HCT116 (cell line): ENCODE measurements at places on chromosomes 11 and 22. TPM values are rescaled to one million over a fixed set of nuclear protein-coding genes. Genes with fewer than 3 reads are reported as not detected.

DNA sequence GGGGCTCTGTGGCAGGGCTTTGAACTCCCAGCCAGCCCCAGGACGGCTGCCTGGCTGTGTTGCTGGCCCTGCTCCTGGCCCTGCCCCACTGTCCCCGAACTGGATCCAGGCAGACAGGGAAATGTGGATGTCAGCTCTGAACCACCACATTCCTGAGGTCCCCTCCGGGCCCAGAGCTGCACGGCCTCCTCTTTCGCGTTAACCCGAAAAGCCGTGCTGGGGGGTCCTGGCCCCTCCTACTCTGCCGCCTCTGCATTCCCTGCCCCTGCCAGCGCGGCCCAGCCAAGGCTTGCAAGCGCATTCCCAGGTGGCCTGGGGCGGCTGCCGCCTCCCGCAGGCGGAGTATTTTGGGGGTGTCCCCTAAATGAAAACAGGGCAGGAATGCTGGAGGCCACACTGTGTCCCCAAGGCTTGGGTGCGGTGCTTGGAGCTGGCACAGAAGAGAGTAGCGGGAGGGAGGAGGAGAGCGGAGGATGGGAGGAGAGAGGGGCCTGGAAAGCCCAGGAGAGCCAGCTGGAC lies 5.4 kb downstream of the LINC01488 start:
- no peak for DNase-seq

DNA sequence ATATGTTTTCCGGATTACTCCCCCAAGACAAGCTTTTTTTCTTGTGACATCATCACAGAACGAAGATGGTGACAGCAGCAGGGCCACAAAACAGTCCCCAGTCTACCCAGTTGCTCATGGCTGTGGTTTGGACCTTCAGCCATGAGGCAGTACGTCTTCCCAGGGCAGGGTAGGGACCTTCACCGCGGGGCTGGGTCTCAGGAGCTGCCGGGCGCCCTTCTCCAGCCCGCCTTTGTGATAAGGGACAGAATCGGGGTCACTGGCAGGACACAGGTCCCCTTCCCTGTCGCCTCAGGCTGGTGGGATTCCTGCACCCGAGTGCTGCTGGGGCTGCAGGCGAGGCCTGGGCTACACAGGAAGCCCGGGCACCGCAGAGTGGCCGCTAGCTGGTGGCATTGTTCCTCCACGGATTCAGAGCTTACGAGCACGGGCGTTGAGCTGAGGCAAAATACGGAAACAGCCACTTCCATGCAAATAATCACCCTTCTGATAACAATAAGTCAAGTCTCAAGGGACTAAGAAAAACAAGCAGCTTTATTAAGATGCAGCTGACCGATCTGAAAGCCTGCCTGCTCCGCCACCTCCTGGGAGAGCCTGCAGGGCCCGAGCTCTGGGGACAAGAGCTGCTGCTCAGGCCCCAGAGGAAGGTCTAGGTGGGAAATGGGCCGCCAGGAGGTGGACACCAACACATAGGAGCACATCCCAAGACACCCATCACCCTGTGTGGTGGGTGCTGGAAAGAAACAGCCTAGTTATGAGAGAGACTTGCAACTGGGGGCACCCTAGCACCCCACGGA lies 12.3 kb downstream of the TBX1 start:
- no peak for DNase-seq

- DNase-seq, result no peak
Measured at GRCh38 chr11:99325847-99326246, 305.1 kb downstream of the CNTN5 start.

DNA sequence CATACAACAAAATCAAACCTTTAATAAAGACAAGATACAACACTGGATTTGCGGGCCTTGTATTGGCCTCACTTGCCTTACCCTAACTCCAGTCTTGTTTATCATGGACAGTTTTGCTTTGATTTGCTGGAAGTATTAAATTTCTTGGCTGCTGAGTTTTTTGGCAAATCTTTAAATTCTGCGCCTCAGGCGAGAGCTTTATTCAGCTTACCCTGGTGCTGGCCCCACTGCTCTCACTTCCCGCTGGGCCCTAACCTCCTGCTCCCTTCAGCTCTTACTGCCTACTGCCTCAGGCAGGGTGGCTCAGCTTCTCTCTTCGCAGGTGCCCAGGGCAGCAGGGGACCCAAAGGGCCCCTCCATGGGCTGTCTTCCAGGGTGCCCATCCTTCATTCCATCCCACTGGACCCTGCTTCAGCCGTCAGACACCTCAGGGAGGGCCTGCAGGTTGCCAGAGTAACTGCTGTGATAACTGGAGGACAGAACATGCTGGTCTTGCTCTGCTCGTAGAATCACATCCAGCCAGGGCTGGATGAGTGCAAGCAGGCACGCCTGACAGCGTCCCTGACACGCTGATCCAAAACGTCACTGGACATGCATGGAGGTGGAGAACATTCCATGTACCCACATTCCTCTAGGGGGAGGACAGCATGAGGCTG lies 45.7 kb upstream of the TUB start:
- DNase-seq, result no peak

Gene FBLN1
- 23.4 TPM for total RNA-seq

Gene MRGPRF
- total RNA-seq, result 0.76 TPM
